Brain microvascular endothelial cell (primary cell): ENCODE measurements at places on chromosomes 3 and 15.

DNA sequence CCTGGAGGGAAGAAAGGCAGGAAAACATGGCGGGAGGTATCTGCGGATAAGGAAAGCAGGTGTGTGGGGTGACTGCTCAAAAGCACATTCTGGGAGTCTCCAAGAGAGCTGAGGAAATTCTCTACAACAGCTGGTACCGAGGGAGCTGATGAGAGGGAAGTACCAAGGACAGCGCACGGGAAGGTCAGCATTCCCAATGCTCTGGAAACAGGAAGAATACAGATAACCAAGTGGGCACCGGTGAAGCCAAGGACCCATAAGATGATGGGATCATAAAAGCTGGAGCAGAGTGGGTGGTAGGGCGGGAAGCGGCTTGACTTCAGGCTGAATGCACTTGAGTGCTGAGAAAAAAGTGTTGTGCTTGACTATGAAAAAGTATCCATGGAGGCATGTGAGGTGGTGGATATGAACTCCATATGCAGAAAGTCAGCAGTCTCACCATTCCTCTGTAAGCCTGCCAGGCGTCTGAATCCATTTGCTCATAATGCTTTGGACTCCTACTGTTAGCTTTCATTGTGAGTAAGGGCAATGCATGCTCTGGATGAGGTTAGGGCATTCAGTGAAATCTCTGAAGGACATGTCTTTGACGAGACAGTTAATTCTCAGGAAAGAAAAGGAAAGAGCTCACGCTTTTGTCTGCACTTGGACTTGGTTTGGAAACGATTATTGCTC lies 215.5 kb downstream of the NR1D2 start:
- no peak for DNase-seq

DNA sequence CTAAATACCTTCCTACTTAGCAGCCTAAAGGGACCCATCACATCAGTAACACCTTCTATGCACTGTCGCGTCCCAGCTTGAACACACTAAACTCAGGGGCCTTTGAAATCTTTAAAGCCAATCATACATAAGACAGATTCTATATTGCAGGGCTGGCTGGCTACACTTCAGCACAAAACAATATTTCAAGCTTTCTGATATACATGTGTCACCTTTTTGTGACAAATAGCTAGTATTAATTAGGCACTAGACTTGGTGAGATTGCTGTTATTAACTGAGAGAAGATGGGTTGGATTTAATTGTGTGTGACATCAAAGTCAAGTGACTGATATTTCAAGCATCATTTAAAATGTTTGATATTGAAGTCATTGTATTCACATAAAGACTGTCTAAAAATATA lies 148.4 kb downstream of the ZIC4 start:
- no peak for DNase-seq

GRCh38 chr15:75573648-75574384 lies 5.3 kb downstream of the PTPN9 start:
- DNase-seq: no peak

DNA sequence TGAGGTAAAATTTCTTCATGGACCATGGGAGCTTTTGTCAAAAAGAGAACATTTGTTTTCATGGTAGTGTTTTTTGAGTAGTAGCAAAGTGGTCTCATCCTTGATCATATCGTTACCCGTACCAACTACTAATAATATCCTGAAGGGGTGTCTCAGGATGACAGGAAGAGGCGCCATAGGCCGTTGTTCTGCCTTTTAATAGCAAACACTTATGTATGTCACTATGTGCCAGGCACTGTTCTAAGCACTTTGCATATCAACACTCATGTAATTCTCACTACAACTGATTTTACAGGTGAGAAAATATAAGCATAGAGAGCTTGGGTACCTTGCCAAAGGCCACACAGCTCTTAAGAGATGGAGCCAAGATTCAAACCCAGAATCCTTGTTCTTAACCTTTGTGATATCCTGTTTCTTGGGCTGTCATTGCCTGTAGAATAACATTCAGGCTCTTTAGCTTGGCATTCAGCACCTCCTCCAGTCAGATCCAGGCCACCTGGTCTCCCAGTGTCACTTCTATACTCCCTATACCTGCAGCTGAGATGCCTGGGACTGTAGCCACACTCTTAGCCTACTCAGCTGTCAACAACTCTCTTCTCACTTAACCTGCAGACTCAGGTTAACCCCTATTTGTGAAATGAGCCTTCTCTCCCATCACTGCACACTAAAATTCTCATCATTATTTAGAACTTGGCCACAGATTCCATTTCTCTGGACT lies 113.7 kb downstream of the USP13 start:
- DNase-seq: no peak

DNA sequence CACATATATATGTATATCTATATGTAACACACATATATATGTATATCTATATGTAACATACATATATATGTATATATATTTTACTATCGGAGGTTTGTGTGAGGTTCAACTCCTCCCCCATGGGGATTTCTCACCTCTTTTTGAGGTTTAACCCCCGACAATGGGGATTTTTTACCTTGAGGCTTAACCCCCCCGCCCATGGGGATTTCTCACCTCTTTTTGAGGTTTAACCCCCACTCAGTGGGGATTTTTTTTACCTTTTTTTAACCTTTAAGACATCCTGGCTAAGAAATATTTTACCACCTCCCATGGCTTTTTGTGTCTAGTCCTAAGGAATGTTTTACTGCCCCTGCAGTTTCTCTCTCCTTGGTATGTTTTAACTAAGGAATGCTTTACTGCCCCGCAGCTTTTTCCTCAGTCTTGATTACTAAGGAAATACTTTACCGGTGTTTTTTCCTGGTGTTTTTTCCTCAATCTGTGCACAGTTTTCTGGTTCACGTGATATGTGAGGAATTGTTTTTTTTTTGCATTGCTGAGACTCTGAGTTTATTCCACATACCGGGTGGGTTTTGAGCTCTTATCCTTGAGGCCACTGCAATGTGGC lies 185.2 kb downstream of the KLF13 start:
- no peak for DNase-seq

DNA sequence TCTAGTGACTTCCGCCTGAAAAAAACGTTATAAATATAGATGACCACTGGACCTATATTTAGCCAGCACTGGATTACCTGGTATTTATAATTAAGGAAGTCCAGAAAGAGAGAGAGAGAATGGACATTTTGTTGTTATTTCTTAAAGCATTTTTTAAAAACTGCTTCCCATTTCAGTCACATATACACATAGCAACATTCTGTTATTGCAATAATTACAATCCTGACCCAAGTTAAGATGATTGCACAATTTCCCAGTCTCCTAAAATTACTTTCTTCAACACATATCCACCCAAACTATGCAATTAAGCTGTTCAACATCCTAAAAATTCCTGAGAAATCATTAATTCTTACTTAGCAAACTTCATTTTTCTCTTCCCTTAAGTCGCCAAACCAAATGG lies 37.7 kb downstream of the PCSK6 start:
- DNase-seq: no peak

- DNase-seq: no peak
Observed at GRCh38 chr15:91128016-91128415, 28.0 kb downstream of the SV2B start.

- no peak for DNase-seq
Observed at GRCh38 chr3:99475229-99475628, 163.2 kb upstream of the COL8A1 start.

GRCh38 chr3:124560666-124561215 lies 169.5 kb upstream of the UMPS start:
- DNase-seq: no peak

DNA sequence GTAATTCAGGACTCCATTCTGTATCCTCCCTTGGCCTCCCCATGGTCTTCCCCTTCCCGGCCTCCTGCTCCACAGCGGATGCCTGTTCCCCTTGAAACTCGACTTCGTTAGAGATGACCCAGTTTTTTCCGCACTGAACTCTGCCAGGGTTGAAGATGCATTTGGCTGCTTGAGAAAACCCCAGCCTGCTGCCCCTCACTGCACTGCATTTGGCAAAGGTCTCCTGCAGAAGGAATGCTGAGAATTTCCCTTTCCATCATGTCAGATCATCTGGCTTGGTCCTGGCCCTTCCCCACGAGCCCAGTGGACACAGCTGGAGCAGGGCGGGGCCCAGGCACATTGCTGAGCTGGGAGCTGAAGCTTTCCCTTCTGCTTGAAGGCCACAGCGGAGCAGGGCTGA lies 37.6 kb upstream of the RGMA start:
- no peak for DNase-seq

DNA sequence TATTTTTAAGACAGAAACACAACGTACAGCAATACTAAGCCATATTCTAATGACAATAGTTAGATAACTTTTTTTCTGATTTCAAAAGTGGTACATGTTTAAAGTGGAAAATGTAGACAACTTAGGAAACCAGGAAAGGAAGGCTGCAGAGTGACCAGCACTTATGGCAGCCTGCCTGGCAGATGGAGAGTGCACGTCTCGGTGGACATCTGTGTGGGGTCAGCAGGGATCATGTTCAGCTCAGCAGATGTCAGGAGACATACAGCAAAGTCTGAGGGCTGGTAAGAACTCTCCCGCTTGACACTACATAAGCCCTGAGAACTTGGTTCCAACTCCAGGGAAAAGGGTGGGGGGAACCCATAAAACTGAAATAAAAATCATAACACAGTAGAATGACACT lies 128.6 kb upstream of the ADPGK start:
- no peak for DNase-seq

DNA sequence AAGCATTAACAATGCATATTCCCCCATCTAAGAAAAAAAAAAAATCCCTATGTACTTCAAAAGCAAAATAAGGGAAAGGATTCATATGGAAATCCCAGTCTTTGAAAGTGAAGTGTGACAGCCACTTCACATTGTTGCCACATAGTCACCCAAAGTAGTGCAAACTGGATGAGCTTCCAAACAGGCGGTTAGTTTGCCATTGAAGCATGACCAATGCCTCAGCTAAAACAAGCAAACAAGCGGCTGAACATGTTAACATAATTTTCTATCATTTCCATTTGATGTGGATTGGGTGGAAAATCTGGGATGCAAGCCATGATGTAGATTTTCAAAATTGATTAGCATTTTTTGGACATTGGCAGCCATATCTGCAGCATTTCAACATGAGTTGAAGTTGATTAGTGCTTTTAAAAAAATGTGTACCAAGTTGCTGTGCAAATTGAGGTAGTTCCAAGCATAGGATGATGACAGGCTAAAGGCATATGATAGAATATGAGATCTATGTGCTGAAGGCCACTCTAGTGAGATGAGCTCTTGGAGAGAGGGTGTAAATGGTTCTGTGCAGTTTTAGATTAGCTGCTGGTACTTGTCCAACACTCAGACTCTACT lies 405.2 kb downstream of the NR2F2 start:
- no peak for DNase-seq

GRCh38 chr15:73990250-73991005 lies 1.7 kb downstream of the STOML1 start:
- no peak for DNase-seq

- DNase-seq: peak; percentile 37
Observed at GRCh38 chr3:188546835-188547670, 393.1 kb downstream of the LPP start.

- no peak for DNase-seq
Observed at GRCh38 chr15:68442041-68442440, 10.1 kb upstream of the ITGA11 start.

DNA sequence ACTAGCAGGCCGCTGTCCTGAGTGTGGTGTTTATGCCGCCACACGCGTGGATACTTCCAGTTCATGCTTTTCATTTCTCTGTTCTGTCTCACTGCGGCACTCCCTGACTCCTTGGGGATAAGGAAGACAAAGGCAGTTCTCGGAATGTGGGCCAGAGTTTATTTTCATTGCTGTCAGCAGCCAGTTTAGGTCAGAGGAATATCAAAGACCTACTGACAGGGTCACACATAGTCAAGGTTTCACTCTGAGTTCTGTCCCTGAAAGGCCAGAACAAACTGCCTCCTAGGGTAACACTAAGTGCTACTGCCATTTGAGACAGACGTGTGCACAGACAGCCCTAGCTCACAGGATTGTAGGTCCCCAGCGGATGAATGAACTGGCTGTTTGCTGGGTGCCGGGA lies 27.3 kb upstream of the SPTBN5 start:
- no peak for DNase-seq

DNA sequence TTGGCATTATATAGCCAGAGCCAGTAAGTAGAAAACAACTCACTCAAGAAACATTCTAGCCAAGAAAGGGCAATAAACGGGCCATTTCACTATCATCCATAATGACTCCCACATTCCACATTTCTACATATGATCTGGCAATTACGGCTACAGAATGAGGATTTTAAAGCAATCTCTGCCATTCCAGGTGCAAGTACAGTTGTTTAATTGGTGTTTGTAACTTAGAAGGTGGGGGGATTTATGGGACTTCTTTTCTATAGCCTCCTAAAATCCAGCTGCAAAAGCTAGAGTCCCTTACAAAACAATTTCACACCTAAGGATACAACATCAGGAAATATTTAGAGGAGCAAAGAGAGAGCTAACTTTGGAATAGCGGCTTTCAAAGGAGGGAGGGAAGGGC lies 295.4 kb upstream of the RORA start:
- DNase-seq: no peak

- no peak for DNase-seq
Observed at GRCh38 chr3:60585918-60586317, 665.3 kb downstream of the FHIT start.

DNA sequence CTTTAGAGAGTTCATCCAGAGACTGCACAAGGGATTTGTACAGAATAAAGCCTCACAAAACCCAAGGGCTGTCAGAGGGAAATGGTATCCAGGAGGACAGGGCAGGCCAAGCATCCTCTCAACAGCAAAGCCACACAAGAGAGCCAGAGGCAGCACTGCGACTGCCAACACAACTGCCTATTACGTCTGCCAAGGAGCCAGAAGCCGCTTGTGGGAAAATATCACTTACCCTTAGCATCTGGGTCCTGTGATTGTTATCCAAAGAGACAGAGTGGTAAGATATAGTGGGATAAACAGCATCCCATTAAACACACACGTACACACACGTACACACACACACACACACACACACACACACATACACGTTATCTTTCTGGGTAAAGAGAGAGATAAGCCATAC lies 618.3 kb upstream of the AGTR1 start:
- DNase-seq: no peak

DNA sequence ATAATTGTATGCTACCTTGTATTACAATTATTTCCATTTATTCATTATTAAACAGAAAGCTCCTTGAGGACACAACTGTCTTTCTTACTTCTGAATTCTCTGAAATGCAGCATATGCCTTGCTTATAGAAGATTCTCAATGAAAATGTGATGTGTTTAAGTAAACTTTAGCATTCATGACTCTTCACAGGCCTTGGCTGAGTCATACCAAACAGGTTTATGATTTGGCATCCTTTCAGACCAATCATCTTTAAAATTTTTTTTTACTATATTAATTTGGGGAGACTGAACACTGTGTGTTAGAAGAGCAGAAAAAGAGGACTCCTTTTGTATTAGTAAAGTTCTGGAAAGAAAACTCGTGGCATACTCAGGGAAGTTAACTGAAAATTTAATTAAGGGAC lies 6.4 kb upstream of the GALK2 start:
- no peak for DNase-seq

DNA sequence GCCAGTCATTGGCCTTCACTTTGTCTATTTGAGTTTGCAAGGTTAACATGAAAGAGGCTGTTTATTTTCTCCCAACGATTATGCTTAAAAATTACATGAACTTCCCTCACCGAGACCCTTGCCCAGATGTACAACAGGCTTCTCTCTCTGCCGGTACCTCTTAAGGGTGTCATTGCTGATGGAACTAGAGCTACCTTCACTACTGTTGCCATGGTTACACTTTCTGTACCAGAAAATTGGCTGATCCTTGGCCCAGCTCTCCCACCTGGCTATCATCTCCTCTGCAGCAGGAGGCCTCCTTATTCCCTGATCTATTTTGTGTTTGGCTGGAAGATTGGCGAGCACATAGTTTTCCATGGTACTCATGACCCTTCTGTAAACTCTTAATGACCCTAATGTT lies 24.0 kb upstream of the LIPC start:
- DNase-seq: no peak
